Smooth muscle cell of the coronary artery (primary cell): ENCODE measurements at places on chromosomes 3 and 15. TPM values are rescaled to one million over a fixed set of nuclear protein-coding genes. Genes with fewer than 3 reads are reported as not detected.

GNAI2 gene
- 308 and 476 TPM in 2 replicates for total RNA-seq

LIPC gene
- total RNA-seq, result 0.23 and 3.2 TPM in 2 replicates

RAB6B gene
- total RNA-seq, result 0.30 and 1.1 TPM in 2 replicates

ISL2 gene
- 0.08 TPM in 1 of 2 replicates, not detected in the other for total RNA-seq

GPR176 gene
- 163 and 206 TPM in 2 replicates for total RNA-seq

BFSP2 gene
- total RNA-seq, result not detected in 2 replicates

C3orf20 gene
- total RNA-seq, result under 0.01 TPM in 1 of 2 replicates, not detected in the other

ABHD17C gene
- 7.7 and 10.3 TPM in 2 replicates for total RNA-seq

GP9 gene
- not detected in 2 replicates for total RNA-seq

AADACL2 gene
- total RNA-seq, result not detected in 2 replicates

MKRN3 gene
- 0.90 and 1.4 TPM in 2 replicates for total RNA-seq

SLC22A13 gene
- 0.15 and 0.94 TPM in 2 replicates for total RNA-seq

SPTSSB gene
- 0.08 TPM in 1 of 2 replicates, not detected in the other for total RNA-seq
